ENCODE measurements at places on chromosomes 6 and 20.

- peak; percentile 25 for DNase-seq
Measured at GRCh38 chr6:43299338-43300293, 1.6 kb downstream of the SLC22A7 start.

GRCh38 chr6:20109526-20109925, 102.7 kb downstream of the MBOAT1 start:
- no peak for DNase-seq

DNA sequence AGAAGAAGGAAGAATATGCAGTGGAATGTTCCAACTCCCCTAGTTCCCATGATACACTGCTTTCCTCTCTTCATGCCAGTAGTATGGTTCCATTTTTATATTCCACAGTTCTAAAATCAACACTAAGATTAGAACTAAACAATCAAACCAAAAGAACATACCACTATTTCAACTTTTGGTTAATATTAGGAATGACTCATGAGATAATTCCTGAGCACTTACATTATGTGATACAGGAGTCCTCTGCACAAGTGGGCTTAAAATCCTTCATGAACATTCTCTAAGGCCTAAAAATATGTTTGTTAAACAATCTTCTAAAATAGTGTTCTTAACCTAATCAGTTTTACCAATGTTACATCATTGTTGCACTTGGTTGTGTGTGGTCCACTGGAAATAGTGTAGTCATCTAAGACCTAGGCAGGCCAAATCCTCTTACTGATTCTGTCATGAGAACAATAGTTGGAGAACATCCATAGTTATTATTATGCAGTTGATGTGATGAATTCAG, 30.3 kb upstream of the RCAN2 start:
- DNase-seq = no peak

DNA sequence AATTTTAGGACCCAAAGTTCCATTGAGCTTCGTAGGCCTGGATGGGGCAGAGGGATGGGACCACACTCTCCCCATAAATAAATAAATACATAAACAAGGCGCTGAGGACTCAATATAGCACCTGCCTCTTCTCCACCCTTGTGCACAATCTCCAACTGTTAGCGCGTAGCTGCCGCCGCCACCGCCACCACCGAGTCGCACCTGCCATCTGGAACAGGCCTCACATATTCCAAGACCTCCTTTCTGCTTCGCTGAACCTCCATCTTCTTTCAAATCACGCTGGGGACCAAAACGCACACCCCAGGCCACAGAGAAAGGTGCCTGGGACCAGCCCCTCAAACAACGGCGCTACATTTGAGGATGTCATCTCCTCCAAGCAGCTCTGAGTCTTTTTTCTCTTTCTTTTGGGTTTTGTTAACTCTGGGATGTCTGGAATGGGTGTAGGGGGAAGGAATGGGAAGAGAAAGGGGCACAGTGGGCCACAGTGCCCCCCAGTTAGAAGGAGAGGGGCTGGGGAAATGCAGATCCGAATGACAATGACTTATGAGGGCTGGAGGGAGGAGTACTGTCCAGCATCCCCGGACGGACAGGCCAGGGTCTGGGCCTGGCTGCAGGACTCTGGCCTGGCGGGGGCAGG, 49.7 kb downstream of the NOL4L start:
- DNase-seq = no peak

DNA sequence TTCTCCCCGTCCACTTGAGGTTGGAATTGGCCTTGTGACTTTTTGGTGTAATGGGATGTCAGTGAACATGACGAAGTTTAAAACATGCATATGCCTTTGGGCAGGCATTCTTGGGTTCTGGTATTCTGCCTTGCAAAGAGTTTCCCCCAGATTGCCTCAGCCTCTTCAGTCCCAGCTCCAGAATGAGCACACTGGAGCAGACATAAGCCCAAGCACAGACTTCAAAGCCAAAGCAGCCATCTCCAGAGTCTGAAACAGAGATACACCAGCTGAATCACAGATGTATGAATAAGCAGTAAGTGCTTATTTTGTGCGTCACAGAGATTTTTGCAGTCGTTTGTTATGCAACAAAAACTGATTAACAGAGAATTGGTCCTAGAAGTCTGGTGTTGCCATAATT, 546.0 kb downstream of the FRK start:
- DNase-seq = no peak

DNA sequence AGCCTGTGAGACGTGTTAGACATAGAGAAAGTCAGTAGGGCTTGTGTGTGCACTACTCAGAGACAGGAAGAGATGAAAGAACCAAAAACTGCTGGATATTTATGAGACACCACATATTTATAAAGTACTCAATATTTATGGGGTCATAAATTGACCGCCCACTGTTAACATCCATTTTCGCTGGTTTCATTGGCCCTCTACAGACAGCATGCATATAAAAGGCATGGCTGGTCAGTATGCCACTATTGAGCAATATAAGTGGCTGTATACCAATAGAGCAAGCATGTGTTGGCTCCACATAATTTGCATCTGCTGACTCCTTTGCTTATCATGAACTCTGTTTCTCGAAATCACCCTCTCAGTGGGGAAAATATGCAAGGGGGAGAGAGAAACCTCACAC, 110.3 kb upstream of the BTN3A2 start:
- DNase-seq = no peak

DNA sequence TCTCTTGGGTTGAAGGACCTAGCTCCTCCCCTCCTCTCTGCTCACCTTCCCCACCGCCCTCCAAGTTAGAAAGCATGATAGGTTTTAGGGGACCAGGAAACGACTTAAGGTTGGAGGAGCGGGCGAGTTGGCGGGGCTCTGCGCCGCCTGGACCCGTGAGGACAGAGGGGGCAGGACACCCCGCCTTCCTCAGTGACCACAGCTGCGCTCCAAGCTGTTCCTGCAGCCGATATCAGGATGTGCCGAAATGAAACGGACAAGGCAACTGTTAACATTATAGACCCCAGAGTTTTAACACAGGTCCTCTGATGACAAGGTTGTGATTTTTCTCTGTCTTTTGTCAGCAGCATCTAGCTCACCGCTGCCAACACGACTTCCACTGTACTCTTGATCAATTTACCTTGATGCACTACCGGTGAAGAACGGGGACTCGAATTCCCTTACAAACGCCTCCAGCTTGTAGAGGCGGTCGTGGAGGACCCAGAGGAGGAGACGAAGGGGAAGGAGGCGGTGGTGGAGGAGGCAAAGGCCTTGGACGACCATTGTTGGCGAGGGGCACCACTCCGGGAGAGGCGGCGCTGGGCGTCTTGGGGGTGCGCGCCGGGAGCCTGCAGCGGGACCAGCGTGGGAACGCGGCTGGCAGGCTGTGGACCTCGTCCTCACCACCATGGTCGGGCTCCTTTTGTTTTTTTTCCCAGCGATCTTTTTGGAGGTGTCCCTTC, at the start of gene GRM1:
TSS of gene GRM1 (plus strand) at position 212 of the 722 bp plus-strand sequence. CDS start at position 668, 456 bp downstream.
- DNase-seq = peak; percentile 47

- DNase-seq = peak; percentile 49
Measured at GRCh38 chr6:28953585-28954258, 29.9 kb upstream of the TRIM27 start.

DNA sequence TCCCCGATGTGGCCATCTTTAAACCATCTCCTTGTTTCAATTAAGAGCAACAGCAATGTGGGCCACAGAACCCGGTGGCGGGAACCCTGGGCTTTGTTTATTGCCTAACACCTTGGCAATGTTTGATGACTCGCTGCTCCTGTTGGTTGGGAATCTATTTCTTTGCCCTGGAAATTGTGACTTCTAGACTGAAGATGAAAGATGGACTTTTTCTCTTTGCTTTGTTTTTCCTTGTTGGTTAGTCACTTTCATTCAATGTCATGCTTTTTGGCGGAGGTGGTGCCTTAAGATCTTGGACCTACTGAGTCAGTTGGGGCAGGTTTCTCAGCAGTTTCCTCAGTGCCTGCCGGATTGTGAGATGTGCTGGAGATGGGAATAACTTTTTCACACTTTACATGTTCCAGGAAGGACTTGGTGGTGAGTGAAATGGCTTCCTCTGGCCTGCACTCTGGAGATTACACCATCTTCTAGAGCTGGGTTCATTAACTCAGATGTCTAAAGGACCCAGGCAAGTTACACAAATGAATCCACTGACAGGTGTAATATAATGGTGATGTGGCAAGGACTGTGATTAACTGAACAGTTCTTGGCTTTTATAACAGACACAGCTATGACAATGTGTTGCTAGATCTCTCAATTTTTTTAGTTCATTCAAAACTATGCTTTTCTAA, 56.3 kb downstream of the TSHZ2 start:
- no peak for DNase-seq

GRCh38 chr6:121201105-121201504, 133.2 kb downstream of the TBC1D32 start:
- DNase-seq = no peak

DNA sequence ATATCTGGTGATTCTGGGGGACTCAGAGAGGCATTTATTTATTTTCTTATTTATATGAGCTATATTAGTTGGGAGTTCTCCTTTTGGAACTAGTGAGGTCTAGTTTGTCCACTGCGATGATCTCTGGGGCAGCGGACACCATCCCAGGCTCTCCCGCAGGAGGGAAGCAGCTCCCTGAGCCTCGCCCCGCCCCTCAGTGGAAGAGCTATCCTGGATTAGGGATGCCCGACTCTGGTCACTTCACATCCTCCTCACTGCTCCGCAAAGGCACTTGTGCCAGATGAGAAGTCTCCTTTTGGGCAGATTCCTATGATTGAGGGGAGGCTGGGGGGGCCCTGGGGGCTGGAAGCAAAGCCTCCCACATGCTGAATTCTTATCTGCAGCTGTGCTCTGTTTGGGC, 3.6 kb upstream of the MAS1 start:
- DNase-seq = peak; percentile 47

- DNase-seq = no peak
Measured at GRCh38 chr6:135910790-135911618, 59.5 kb downstream of the PDE7B start.

DNA sequence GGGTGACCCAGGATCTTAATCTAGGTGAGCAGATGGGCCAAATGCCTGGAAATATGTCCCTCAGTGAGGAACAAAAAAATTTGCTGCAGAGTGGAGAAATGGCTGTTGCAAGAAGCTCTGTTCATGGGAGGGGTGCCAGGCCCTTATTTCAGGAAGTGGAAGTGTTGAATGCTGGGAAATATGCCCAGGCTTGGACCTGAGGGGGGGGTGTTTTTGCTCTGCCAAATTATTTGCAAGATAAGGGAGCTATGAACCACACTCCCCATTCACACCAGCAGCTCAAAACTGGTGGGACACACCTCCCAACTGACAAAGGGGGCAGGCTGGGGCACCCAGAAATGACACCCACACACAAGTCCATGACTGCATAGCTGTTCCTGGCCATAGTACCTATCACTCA, 8.7 kb downstream of the CST4 start:
- no peak for DNase-seq

GRCh38 chr6:16592223-16592911, 168.9 kb downstream of the ATXN1 start:
- DNase-seq = no peak

DNA sequence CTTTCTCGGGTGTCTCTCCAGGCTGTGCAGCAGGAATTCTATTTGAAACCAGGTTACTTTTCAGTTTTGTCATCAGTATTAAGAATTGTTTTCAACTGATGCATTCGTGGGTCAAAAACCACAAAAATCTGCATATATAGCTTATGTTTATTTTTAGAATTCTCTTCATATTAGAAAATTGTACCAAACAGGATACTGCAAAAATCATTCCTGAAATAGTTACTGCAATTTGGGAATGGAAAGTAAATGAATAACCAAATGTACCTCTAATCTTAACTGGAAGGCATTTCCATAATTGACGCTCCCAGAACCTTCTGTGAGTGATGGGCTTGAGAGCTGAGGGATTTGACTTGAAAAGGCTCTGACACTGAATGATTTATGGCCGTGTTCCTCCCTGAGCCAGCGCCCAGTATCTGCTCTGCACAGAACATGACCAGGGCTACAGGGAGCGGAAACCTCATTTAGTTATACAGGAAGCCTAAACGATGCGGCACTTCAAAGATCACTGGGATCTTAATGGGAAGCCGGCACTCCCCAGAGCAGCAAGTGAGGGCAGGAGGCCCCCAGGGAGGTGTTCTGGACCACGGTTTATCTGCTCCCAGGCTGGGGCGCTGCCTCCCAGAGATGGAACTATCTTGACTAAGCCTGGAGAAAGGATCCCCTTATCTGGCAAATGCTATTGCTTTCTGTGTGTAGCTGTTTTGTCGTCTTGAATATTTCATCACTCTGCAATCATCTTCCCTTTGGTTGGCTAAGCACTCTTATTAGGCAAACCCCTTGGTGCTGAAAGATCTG, 446.0 kb downstream of the QKI start:
- no peak for DNase-seq

DNA sequence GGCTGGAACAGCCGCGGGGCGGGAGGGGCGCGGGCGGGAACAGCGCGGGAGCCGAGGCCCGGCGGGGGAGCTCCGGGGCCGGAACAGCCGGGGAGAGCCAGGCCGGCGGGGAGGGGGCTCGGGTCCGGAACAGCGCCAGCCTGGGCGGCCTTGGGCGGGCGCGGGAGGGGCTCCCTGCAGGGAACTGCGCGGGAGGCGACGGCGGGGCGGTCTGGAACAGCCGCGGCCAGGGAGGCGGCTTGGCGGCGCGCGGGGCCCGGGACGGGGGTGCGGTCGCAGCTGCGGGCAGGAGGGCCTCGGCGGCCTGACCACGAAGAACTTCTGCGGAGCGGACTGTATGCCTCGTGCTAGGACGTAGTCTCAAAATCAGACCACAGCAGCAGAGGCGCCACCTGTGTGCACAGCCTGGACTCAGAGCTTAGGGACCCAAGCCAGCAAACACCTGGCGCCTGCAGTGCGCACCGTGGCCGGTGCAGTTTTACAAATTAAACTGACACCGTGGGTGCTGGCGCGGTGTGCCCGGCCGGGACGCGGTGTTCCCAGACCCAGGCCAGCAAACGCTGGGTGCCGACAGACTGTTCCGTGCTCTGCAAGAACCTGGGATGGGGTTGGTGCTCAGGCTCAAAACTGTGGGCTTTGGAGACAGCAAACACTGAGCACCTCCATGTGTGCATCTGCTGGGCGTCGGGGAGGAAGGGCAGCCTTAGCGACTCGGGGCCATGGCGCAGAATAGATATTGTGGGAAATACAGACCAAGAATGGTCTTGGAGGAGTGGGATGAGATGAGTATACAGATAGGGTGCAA, 572 bp downstream of the ZNF341 start:
- peak; percentile 95 for DNase-seq

DNA sequence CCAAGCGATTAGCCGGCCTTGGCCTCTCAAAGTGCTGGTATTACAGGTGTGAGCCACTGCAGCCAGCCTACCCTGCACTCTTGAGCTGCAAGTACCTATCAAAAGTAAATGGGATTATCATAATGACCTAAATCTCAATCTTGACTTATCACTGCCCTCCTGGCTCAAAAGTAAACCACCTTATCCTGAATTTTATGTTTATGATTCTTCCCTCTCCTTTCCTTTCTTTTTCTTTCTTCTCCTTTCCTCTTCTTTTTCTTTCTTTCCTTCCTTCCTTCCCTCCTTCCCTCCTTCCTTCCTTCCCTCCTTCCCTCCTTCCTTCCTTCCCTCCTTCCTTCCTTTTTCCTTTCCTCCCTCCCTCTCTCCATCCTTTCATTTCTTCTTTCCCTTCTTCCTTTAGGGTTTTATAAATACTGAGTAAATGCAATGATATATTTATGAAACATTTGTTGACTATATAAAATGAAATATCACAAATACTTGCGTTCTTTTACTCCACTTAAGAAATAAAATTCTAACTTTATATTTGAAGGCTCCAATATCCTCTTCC, 21.0 kb downstream of the SPATS1 start:
- no peak for DNase-seq
